ENCODE measurements at places on chromosomes 3 and 15. TPM values are rescaled to one million over a fixed set of nuclear protein-coding genes. Genes with fewer than 3 reads are reported as not detected.

GRCh38 chr15:38150148-38150547, 102.5 kb upstream of the SPRED1 start:
- no peaks in the 10 kb centered on the region for H3K36me3 ChIP-seq
- H3K27me3 ChIP-seq = no peaks in the 10 kb centered on the region
- H3K27ac ChIP-seq = no peak overlapping the region
- no peaks in the 10 kb centered on the region for H3K4me1 ChIP-seq
- DNase-seq = no peak

- H3K36me3 ChIP-seq = no peaks in the 10 kb centered on the region
- H3K27ac ChIP-seq = no peak overlapping the region
- no peaks in the 10 kb centered on the region for H3K27me3 ChIP-seq
Measured at GRCh38 chr3:34300621-34301020, 502.2 kb downstream of the PDCD6IP start.

DNA sequence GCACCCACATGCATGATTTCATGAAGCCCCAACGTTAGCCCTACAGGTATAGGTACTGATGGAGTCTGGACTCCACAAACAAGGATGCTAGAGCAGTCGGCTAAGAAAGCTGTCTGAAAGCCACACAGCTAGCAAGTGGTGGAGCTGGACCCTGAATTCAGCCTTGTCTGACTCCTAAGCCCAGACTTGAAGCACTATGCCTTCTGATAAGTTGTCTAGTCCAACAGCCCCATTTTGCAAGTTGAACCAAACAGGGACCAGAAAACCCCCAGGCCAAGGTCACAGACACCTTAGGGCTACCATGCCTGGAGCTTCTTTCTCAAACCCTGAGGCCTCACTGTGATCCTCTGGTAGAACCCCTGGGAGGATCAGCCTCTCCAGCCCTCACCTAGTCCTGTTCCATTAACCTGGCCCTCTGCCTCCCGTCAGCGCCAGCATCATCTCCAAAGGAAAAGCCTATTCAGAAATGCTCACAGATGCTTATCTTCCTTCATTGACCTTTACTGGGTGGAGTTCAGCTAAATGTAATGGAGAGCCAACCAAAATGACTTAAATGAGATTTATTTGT, 1.7 kb upstream of the SLCO2A1 start:
- H3K4me1 ChIP-seq = no peaks in the 10 kb centered on the region
- no peak for DNase-seq
- H3K27ac ChIP-seq = no peak overlapping the region
- H3K36me3 ChIP-seq = no peaks in the 10 kb centered on the region
- no peak overlapping the region for H3K4me3 ChIP-seq
- 0 out of 2 replicates have a peak, but pooled peaks cover 5% of the 10 kb centered on the region for H3K27me3 ChIP-seq

The MKRN2OS gene
- total RNA-seq = not detected

The APBA2 gene
- 0.47 TPM for total RNA-seq

The SOX14 gene
- not detected for total RNA-seq

DNA sequence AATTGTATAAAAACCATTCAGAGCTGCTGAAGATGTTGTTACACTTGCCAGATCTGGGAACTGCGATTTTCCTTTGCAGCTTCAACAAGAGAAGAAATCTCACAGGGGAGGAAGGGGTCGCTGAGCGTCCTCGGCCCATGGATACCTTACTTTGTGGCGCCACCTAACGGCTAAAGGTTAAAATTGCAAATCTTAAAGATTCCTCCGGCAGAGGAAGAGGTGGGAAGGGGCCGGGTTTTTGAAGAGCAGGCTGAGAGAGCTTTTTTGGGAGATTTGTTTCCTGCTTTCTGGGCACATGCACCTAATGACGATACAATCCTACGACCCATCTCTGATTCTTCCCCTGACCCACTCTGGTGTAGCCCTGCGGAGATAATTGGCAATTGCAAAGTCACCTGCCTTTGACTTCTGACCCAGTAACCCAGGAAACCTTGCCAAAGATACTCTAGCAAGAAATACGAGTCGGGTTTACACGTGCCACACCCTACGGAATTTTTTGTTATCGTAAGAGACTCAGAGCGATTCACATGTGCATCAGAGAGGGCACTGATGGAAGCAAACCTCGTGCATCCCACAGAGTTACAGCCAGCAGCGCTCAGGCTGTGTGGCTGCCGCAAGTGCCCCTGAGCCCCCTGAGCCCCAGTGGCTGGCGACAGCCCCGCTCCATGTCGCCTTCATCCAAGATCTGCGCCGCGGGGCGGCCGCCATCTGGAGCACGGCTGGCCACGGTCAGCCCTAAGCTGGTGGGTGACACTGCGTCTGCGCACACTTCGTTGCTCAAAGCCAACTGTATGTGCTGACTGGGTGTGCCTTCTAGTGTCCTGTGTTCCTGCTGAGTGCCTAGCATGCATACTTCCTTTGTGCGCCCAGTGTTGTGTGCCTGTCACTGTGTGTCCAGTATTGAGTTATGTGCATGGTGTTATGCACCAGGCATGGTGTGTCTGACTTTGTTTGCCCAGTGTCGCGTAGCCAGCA, 55.2 kb upstream of the CHRNA7 start:
- no peak overlapping the region for H3K27ac ChIP-seq
- H3K4me1 ChIP-seq = peaks cover 6% of the 10 kb centered on the region
- DNase-seq = no peak
- H3K4me3 ChIP-seq = no peak overlapping the region

DNA sequence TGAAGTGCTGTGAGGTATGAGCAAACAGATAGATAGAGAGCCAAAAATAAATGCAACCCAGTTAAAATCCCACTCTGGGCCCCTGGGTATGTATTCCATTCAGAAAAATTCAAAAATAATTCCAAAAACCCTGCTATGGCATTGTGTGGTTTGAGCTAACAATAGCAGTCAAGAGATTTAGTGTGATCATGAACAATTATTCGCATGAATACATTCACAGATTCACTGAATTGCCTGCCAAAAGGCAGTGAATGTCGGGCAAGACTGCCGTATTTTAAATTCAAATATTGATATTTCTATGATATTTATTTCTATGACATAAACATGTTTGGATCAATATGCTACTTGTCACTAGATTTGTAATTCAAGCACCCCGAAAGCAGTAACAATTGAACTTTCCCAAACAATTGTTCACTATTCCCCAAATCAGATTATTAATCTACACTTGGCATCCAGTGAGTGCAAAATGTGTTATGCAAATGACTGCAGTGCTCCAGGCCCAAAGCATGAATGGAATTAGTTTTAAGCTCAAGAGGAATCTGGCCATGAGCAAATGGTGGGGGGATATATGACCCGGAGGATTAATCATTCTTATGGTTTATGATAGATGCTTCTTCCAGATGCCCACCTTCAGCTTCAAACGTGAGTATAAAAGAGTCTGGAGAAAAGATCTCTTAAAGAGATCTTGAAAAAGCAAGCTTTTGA, 417.0 kb upstream of the MEIS2 start:
- no peaks in the 10 kb centered on the region for H3K4me1 ChIP-seq
- no peaks in the 10 kb centered on the region for H3K36me3 ChIP-seq
- H3K4me3 ChIP-seq = no peak overlapping the region
- DNase-seq = no peak
- H3K27me3 ChIP-seq = 0 out of 2 replicates have a peak, but pooled peaks cover 3% of the 10 kb centered on the region

DNA sequence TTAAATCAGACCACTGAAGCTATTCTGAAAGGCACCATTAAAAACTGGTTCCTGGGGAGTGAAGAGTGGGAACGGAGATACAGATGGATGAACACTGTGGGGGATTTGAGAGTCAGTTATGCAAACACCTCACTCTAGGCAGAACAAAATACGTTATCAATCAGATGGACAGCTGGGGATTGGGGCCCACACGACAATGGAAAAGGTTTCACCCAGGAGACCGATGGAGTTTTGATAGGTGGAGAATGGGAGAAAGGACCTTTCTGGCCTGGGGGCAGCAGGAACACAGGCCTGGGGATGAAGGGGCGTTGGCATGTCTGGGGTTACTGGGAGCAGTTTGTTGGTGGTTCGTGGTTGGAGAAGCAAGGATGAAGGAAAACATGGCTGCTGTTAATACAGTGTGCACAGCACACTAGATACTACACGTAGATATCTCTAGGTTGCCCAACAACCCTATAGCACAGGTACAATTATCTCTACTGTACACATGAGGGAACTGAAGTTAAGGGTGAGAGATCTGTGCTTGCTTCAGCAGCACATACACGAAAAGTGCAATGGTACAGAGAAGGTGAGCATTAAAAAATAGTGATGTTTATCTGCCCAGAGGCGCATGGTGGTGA, 16.5 kb downstream of the ST6GAL1 start:
- DNase-seq = no peak
- H3K4me1 ChIP-seq = no peaks in the 10 kb centered on the region
- H3K36me3 ChIP-seq = no peaks in the 10 kb centered on the region
- no peak overlapping the region for H3K4me3 ChIP-seq

The TKT gene
- total RNA-seq = 634 TPM

- H3K4me1 ChIP-seq = peaks cover 14% of the 10 kb centered on the region
- H3K27ac ChIP-seq = no peak overlapping the region
- H3K4me3 ChIP-seq = no peak overlapping the region
- no peak for DNase-seq
- H3K36me3 ChIP-seq = no peaks in the 10 kb centered on the region
- H3K27me3 ChIP-seq = no peaks in the 10 kb centered on the region
Measured at GRCh38 chr15:41780727-41781126, 6.4 kb downstream of the MAPKBP1 start.

All from HCT116 (cell line).